CD4-positive, alpha-beta memory T cell (primary cell): ENCODE measurements at places on chromosomes 5 and 9. TPM values are rescaled to one million over a fixed set of nuclear protein-coding genes. Genes with fewer than 3 reads are reported as not detected.

- DNase-seq: no peak
Measured at GRCh38 chr5:134620634-134621033, 12.0 kb downstream of the SAR1B start.

DNA sequence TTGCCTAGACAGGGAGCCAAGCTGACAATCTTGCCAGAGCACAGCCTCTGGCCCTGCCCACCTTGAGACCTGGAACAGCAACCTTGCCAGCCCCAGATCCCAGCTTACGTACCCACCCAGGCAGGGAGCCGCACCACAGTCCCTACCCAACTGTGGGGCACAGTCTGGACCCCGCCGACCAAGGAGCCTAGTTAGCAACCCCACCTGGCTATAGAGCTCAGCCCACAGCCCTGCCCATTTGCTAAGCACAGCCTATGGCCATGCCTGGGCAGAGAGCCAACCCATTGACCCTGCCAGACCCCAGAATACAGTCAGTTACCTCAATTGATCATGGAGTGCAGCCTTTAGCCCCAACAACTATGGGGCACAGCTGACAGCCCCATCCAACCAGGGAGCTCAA, 97.9 kb upstream of the SH3GL2 start:
- DNase-seq: no peak

DNA sequence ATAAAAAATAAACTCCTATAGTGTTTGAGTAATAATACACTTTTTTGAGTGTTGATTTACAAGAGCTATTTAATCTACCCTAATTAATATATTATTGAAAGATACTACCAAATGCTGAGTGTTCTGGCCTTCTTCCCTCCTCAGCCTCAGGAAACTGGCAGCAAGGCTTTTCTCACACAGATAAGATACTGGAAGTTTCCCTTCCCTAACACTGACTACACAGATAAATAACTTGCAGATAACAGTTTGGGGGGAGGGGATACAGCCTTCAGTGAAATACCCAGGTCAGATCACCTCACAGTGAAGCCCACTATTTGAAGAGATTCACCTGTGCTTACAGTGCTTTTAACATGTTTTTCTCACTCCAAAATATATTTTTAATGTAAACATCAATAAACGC, 1.6 kb upstream of the NIPSNAP3A start:
- no peak for DNase-seq

- DNase-seq: no peak
Measured at GRCh38 chr5:153352685-153353219, 137.7 kb upstream of the GRIA1 start.

- DNase-seq: peak; percentile 29
Measured at GRCh38 chr9:7844242-7844641, 44.7 kb upstream of the DMAC1 start.

- DNase-seq: no peak
Measured at GRCh38 chr9:126468141-126468825, 141.7 kb downstream of the MVB12B start.

- no peak for DNase-seq
Measured at GRCh38 chr5:160369990-160370712, at the start of gene C1QTNF2. Gene C1QTNF2 (minus strand): TSS chr5:160370626. CDS start chr5:160355011, 15,615 bp downstream.

DNA sequence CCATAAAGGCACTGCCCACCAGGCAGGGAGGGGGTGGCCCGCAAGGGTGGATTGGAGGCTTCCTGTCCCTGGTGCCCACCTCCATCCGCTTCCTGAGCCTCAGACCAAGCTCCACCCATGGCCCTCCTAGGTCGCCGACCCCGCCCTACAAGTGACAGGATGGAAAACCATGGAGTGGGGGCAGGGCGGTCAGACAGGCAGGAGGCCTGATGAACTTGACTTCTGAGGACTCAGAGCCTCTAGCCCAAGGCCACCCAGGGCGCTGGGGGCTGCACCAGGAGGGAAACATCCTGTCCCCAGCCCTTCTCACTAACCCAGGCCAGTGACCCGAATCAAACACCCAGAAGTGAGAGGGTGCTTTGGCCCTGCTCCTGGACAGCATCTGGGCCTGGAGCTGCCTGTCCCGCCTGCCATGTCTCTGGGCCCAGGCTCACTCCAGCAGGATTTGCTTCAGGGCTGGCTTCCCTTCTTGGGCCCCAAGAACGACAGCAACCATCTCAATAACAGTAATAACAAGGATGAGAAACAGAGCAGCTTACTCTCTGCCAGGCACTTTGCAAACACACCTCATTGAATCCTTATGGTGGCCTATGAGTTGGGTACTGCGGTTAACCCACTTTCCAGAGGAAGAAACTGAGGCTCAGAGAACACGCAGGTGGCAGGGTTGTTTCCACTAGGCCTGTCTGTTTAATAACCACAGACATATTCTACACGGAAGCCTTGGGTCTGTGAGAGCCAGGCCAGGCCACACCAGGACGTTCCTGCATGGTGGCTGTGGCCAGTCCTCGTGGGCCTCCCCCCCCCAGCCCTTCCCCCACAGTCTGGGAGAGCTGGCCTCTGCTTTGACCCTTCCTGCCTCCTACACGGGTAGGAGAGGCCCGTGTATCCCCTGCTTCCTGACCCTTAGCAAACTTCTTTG, 4.4 kb upstream of the ST6GALNAC6 start:
- peak; percentile 49 for DNase-seq

GRCh38 chr5:112331892-112332291, 87.2 kb downstream of the EPB41L4A start:
- DNase-seq: no peak

DNA sequence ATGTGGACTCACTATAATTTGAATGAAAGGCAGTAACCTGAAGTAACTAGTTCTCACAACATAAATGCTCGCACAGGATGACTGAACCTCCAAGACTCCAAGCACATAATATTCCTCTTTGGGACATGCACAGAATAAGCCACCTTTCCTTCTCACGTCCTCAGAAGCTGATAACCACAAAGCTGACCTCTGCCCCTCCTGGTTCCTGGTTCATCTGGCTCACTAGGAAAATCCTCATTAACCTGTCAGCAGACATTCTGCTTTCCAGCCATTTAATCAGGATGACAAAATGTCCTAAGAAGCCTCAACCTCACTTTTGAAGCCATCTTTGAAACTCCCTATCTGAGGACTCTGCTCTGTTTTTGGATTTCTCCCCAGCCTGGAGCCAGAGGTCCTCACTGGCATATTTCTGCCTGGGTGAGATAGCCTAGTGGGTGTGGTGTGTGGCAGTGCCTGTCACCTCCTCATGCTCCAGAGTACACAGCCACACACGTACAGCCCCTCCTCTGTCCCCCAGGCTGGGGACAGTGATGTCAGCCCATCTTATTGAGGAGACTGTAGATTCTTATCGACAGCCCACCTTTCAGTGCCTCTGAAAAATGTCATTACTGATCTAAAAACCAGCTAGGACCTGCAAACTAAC, 10.3 kb downstream of the ANKH start:
- DNase-seq: no peak

DNA sequence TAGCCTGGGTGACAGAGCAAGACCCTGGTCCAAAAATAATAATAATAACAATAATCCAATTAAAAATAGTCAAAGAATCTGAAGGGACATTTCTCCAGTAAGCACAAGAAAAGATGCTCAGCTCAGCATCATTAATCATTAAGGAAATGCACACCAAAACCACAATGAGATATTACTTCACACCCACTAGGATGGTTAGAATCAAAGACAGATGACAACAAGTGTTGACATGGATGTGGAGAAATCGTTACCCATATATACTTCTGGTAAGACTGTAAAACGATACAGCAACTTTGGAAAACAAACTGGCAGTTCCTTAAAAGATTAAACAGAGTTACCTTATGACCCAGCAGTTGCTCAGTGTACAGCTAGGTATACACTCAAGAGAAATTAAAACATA, 5.3 kb upstream of the FANCG start:
- no peak for DNase-seq

GRCh38 chr5:55993731-55994494, 850 bp downstream of the IL6ST start:
- peak; percentile 70 for DNase-seq

DNA sequence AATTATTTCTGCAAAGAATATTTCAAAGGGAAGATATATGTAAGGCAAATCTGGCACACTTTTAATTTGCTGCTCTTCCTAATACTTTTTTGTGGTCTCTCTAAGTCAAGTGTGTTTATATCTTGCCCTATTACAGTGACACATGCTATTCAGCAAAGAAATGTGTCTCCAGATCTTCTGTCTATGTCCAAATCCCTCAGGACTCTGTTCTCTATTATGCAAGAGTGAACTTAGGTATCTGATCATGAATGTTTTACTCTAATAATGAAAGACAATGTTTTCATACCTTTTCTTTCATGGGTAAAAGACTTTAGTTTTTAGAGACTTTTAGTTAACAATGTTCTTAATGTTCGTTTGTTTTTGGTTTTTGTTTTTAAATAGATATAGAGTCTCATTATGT, 255.4 kb upstream of the DAB2 start:
- DNase-seq: no peak

- DNase-seq: no peak
Measured at GRCh38 chr5:169029037-169029436, 271.9 kb downstream of the SLIT3 start.

The TAS2R1 gene
- total RNA-seq: not detected

The NPDC1 gene
- 20.7 TPM for total RNA-seq

The RGS3 gene
- total RNA-seq: 18.4 TPM

The ACTBL2 gene
- not detected for total RNA-seq
